ENCODE measurements at places on chromosomes 12 and 14.

GRCh38 chr12:14952299-14952921, 9.0 kb downstream of the ARHGDIB start:
- peak; percentile 85 for DNase-seq

GRCh38 chr14:99064262-99064954, 207.6 kb downstream of the BCL11B start:
- DNase-seq, result peak; percentile 37

- peak; percentile 36 for DNase-seq
These were observed 28.9 kb downstream of the ANO6 start for GRCh38 chr12:45244561-45245343.

- no peak for DNase-seq
These were observed 14.1 kb downstream of the CORO1C start for GRCh38 chr12:108717243-108717642.

DNA sequence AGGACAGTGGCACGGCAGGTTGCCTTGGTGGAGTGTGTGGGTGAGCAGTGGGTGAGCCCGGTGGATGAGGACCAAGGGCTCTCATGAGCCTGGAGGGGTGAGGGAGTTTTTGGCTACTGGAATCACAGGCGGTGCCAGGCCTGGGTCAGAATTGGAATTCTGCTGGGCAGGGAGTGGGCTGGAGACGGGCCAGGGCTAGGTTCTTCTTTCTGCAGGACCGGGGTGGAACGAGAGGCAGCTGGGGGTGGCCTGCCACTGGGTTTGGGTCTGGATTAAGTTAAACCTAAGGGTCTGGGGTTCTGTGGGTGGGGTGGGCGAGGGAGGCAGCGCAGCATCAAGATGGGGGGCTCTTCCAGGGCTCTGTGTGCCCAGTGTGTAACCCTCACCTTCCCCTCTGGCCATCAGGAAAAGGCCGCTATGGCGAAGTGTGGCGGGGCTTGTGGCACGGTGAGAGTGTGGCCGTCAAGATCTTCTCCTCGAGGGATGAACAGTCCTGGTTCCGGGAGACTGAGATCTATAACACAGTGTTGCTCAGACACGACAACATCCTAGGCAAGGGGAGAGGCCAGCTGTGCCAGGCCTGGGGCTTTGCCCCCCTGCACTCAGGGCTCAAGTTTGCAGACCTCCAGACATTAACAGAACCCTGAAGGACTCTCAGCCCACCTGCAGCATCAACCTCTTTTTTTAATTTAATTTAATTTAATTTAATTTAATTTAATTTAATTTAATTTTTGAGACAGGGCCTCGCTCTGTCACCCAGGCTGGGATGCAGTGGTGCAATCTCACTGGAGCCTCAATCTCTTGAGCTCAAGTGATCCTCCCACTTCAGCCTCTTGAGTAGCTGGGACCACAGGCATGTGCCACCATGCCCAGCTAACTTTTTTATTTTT, 7.0 kb downstream of the ACVRL1 start:
- DNase-seq, result no peak

Data from fibroblast of upper back skin (primary cell).